Cardiac muscle cell (in vitro differentiated cells and primary cell): ENCODE measurements at places on chromosomes 16 and 17. TPM values are rescaled to one million over a fixed set of nuclear protein-coding genes. Genes with fewer than 3 reads are reported as not detected.

Gene GSDMA
- not detected in 2 replicates for total RNA-seq

Gene PHF12
- total RNA-seq: 45.6 and 46.1 TPM in 2 replicates

Gene TRIM25
- total RNA-seq: 6.5 and 13.8 TPM in 2 replicates

Gene CBFA2T3
- 0.21 and 0.69 TPM in 2 replicates for total RNA-seq

Gene PRPSAP2
- 48.9 and 65.2 TPM in 2 replicates for total RNA-seq

- DNase-seq: no peak
Measured at GRCh38 chr17:34762078-34762477, 182.7 kb downstream of the TMEM132E start.

DNA sequence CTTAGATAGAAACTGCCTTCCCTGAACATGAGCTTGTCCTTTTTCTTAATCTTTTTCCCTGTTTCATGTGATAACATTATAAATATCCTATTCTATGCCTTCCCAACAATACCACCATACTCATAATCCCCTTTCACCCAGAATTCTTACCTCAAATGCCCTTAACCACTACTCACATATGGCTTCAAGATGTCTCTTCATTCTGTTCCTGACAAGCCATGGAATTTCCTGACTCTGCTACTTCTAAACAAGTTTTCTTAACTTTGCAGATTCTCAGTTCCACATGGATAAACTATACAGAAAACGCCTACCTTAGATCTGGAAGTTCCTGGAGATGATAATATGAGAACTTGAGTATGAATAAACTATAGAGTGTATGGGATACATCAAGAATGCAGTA is 1217.8 kb downstream of the CDH8 start:
- no peak for DNase-seq

GRCh38 chr17:29844339-29845048 is 85.5 kb downstream of the SSH2 start:
- peak; percentile 85 for DNase-seq
